ENCODE measurements at places on chromosomes 2 and 18.

DNA sequence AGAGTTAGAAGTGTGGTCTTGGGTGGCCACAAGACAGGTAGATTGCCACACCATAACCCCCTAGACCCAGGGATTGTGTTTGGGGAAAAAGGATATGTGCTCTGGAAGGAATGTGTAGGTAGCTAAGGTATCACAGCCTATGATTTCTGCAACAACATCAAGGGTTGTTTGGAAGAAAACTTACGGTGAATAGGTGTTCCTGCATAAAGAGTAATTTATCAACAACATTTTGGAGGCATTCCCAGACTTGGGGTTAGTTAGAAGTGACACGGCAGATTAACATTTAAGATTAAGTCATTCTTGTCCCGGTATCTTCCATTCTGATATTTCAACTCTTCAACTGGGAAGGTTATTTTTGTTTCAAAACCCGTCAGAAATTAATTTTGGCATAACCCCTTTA, 65.5 kb downstream of the SPP2 start:
- DNase-seq = no peak

DNA sequence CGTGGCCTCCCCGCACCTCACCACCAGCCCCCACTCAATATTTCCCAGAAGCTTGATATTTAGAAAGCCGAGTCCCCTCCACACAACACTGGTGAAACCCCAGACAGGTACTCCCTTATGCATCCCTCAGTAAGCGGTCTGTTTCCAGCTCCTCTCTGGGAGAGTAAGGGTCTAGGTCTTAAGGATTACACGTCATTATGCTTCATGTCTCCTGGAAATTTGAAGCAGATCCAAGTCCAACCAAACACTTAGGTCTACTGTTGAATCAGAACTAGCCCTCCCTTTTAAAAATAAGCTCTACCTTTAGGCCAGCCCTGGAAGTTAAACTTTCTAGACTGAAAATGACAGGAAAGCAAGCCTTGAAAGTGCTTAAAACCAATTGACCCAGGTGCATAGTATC, 1.5 kb upstream of the OST4 start:
- no peak for DNase-seq

DNA sequence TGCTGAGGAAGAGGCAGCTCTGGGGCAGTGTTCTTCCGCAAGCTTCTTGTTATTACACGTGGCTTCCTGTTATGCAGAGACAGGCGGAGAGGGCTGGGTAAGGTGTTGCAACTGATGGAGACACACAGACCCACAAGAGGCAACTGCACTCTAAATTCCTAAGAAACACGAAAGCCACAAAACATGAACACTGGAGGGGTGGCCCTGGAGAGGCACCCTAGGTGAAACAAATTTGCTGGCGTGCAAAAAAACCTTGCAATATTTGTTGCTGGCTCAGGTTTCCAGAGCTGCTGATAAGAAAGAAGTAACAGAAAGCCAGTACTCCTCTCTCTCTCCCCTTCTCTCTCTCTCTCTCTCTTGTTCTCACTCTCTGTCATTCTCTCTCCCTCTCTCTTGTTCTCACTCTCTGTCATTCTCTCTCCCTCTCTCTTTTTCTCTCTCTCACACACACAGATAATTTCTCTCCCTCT, 31.8 kb downstream of the ARHGAP25 start:
- no peak for DNase-seq

- no peak for DNase-seq
Observed at GRCh38 chr2:7927691-7928090, 754.2 kb upstream of the ID2 start.

DNA sequence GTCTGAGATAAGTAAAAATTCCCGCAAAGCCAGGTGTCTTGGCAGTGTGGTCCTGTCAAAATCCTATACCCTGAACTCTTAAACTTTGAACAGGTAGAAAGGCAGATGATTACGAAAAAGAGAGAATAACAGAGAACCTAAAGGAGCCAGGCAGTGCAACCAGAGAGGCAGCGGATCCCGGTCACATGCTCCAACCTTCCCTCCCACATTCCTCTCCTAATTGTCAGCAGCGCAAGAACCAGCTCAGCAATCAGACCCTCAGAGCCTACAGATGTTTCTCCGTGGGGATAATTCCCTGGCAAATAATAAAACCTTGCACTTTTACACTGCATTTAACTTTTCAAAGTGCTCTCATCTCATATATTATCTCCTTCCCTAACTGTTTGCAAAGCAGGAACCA, 124.8 kb downstream of the EPHA4 start:
- DNase-seq = no peak

DNA sequence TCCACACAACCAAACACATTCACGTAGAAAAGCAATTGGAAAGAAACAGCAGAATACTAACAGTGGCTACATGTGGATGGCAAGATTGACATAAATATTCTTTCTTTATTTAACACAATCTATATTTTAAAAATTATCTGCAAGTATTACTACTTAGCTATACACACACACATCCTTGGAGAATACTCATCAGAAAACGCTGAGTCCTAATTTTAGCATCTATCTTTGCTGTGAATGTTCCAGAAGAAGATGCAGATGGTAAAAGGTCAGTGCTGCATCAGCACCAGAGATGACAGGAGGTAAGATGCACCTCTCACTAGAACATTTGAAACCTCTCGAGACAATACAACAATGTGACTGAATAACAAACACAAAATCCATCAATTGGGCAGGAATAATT, 148.5 kb downstream of the L3MBTL4 start:
- DNase-seq = no peak

- DNase-seq = no peak
Observed at GRCh38 chr2:48319863-48320262, 210.1 kb upstream of the STON1 start.

- DNase-seq = no peak
Observed at GRCh38 chr2:179661986-179662385, 199.4 kb downstream of the ZNF385B start.

- no peak for DNase-seq
Observed at GRCh38 chr2:163157411-163157810, 318.8 kb upstream of the KCNH7 start.

GRCh38 chr18:21509062-21509461, 91.4 kb downstream of the ESCO1 start:
- no peak for DNase-seq

- no peak for DNase-seq
Observed at GRCh38 chr18:68991286-68991685, 193.4 kb downstream of the CCDC102B start.

DNA sequence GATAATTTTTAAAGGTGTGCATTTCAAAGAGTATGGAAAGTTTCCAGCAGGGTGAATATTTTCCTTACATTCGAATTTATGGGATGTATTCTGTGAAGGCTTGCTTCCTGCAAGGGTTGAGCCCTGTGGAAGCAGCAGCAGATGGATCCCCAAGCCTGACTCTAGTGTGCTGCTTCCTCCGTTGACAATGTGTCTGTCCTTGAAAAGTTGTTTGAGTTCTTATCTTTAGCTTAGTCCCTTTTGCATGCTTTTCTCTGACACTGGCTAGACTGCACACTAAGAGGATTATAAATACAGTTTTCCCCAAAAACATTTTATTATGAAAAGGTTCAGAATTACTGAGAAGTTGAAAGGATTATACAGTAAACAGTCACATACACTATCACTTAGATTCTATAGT, 86.3 kb downstream of the CEP192 start:
- no peak for DNase-seq

- no peak for DNase-seq
Observed at GRCh38 chr2:20543469-20544152, 96.7 kb downstream of the RHOB start.

DNA sequence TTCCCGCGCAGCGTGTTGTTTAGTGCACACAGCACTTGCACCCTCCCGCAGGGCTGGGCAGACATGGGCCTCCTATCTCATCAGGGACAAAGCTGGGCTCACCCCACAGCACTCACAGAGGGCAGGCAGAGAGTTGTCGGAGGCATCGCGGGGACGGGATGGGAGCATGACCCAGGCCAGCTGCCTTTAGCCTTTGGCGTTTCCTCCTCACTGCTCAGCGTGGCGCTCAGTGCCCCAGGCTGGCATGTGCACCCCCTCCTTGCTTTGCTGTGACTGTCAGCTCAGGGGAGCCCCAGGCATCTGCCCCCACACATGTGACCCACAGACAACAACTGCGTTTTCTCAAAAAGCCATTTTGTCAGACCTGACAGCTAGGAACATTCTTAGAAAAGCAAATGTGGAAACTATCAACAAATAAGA, 101.1 kb downstream of the RNF144A start:
- no peak for DNase-seq

DNA sequence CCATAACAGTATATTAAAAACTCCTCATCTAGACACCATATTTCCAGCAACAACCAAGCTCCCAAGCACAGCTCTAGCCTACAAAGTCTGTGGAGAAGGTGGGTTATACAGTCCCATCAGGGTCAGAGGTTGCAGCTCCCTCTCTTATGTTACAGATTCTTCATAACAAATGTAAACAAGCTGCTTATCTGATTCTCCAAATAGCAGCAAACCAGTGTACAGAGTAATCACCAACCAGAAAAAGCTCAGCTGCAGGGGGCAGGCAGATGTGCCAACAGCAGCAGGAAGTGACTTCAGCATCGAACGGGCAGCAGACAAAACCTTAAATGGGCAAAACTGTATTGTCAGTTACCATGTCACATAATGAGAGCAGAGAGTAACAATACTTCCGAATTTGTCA, 52.9 kb upstream of the NABP1 start:
- DNase-seq = no peak

- DNase-seq = no peak
Observed at GRCh38 chr2:213766465-213766901, 482.2 kb downstream of the SPAG16 start.

GRCh38 chr2:205852457-205852856, 170.2 kb downstream of the NRP2 start:
- DNase-seq = no peak
